Upper lobe of right lung (tissue), 1 donor: ENCODE measurements at places on chromosomes 12 and 14. TPM values are rescaled to one million over a fixed set of nuclear protein-coding genes. Genes with fewer than 3 reads are reported as not detected.

- no peak for DNase-seq
Observed at GRCh38 chr14:79487632-79488031, 723.7 kb downstream of the DIO2 start.

DNA sequence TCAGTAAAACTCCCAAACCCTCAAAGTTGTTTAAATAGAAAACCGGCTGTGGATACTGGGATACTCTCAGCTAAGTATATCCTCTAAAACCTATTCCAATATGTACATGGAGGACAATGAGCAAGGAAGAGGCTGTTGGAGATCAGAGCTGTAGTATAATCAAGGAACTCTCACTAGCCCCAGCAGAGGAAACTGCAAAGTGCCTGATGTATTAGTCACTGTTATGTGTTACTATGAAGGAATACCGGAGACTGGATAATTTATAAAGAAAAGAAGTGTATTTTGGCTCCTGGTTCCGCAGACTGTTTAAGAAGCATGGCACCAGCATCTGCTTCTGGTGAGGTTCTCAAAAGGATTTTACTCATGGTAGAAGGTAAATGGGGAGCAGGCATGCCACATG, 65.6 kb upstream of the RPL10L start:
- no peak for DNase-seq

Gene PRKAB1
- 54.7 TPM for total RNA-seq

GRCh38 chr12:76113800-76114757, 29.6 kb upstream of the NAP1L1 start:
- DNase-seq, result no peak

Gene ARHGEF40
- total RNA-seq, result 39.2 TPM

Gene RNU4-1
- total RNA-seq, result 2,477 TPM

Gene SRGAP1
- 11.4 TPM for total RNA-seq

DNA sequence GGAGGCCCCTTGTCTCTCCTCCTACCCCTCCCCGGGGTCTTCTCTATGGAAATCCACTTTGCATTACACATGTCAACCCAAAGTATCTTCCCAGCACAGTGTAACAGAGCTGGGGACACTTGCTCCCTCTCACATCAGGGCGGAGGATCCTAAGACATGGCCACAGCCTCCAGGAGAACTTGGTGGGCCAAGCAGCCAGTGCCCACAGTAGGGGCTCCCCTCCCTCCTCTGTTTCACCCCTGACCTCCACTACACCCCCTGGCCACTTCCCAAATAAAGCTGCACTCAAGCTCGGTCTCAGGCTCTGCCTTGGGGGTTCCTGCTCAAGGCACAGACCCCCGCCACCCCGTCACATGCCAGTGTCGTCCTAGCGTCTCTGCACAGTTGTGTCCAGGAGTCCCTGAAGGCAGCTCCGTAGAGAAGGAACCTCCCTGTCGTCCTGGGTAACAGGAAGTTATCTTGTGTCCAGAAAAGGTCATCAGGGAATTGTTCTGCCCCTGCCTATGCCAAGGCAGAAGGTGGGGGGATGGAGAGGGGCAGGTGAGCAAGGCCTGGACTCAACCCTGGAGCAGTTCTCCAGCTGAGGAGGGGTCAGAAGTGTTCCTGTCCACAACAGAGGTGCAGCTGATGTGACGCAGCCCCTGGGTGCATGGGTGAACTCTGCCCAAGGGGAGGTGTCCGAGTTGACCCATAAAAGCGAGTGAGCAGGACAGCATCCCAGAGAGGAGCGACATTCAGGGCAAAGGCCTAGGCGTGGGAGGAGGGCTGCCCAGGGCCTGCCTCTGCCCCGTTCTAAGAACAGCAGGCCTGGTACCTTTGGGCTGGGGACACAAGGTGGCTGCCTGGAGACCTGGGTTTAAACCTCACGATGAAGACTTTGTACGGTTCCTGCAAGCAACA, 25.5 kb downstream of the DIO3 start:
- peak; percentile 48 for DNase-seq

GRCh38 chr14:105069522-105069870, 4.3 kb upstream of the GPR132 start:
- DNase-seq, result no peak

Gene SLC15A4
- 31.3 TPM for total RNA-seq

Gene CD163L1
- total RNA-seq, result 6.1 TPM

DNA sequence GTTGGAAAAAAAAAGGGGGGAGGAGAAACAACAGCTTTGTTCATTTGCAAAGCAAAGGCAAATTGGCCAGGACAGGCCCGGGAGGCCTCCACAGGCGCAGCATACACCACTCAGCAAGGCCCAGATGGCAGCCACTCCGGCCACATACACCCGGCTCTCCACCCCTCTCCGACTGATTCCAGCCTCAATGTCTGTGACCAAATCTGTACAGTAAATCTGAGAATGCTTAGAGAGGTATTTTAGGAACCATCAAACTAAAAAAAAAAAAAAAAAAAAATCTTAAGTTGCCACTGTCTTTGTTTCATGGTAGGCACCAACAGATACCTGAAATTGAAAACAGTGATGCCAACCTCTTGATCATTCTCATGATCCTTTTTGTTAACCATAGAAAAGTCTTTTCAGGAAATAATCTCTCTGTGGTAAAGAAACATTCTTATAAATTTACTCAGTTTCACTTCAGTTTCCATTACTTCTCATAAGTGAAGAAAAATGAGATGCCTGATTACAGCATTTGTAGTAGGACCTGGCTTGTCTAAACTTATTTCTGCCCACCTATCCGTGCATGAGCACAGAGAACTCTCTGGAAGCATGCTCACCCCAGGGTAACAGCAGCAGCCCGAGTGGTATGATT, 20.2 kb downstream of the VPS37B start:
- no peak for DNase-seq

DNA sequence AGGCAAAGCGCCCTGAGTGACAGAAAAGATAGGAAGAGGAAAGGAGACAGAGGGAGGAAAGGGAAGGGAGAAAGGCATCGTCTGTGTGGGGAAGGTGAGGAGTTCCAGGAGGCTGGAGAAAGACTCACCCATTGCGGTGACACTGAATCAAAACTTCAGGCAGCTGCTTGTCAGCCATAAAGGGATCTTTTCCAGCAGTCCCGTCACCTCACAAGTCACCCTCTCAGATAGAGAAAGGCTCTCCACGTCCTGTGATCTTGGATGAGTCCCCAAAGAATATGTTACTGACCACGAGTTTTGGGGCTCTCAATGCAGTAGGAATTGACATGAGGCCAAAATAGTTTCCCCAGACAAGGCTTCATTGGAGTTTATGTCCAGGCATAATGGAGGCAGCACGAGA, 9.8 kb upstream of the GMFB start:
- no peak for DNase-seq

Gene CLEC2A
- not detected for total RNA-seq

DNA sequence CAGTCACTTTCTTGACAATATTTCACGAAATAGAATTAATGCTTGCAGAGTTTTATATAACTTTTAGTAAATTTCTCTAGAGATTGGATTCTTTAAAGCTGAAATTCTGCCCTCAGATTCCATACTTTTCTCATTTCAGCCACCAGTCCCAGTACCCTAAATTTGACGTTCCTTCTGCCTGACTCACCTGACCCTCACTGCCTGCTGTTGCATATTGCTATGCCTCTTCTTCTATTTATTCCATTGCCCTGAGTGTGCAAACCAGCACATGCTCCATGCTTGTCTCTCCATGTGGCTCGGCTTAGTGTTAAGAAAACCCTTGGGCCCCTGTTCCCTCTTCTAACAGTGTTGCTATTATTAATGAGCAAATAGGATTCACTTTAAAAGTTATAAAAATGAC, 533.3 kb downstream of the LRFN5 start:
- no peak for DNase-seq

GRCh38 chr12:90331821-90332220, 623.2 kb downstream of the CCER1 start:
- no peak for DNase-seq

Gene SOX5
- total RNA-seq, result 20.1 TPM

GRCh38 chr14:70754991-70755390, 54.3 kb downstream of the MAP3K9 start:
- peak; percentile 82 for DNase-seq

DNA sequence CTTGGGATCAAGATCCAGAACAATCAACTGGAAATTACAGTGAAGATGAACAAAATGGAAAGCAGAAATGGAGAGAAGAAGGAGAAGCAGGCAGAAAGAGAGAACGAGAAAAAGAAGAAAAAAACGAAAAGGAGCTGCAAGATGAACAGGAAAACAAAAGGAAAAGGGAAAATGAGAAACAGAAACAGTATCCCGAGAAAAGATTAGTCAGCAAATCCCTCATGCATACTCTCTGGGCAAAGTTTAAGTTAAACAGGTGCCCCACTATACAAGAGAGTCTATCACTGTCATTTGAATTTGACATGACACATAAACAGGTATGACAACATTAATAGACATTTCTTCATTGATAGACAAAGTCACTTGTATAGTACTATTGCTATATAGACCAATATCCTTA, 5.0 kb downstream of the NANOGNB start:
- no peak for DNase-seq

- DNase-seq, result no peak
Observed at GRCh38 chr14:104777808-104778249, 17.7 kb downstream of the AKT1 start.

Gene FAM90A1
- 0.43 TPM for total RNA-seq

DNA sequence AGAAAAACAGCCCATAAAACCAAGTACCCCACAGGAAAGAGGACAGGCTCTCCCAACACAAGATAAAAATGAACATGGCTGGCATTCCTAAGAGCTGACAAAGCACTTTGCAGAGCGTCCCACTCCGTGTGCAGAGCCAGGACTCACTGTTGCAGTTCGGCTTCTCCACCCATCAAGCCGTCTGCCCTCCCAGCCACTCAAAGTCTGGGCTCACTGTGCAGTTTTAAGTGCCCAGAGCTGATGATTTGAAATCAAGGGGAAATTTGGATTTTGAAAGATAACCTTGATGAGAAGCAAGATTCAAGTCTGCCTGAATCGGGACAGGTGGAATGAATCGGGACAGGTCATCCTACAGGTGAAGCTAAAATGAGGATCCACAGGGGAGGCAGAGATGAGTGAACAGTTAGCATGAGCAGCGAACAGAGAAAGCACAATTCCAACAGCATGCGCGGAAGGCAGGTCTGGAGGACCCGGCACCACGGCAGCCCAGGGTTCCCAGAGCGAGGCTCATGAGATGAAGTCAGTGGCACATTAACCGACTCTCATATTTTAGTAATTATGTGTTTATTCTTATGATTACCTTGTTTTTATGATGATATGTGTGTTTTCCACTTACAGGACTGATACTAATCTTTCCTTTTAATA, 39.8 kb upstream of the GPR68 start:
- no peak for DNase-seq

DNA sequence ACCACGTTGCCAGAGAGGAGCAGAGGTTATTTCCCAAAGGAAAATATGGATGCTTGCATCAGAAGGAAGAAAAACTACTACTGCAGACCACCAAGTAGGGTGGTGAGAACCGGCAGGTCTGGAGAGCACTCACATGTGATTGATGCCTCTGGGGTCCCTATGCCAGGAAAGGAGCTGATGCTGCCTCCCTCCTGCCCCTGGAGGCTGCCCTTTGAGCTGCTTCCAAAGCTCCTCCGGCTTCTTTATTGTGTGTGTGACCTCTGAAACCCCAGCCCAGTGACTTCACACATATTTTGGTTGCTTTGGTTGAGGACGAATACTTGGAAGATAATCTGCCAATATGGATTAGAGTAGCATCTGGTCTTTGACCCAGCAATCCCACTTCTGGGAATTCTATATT, 133.4 kb downstream of the AACS start:
- DNase-seq, result no peak

- no peak for DNase-seq
Observed at GRCh38 chr12:106301241-106301610, 1.3 kb upstream of the TCP11L2 start.

- no peak for DNase-seq
Observed at GRCh38 chr12:58583940-58584339, 336.4 kb downstream of the LRIG3 start.

- DNase-seq, result no peak
Observed at GRCh38 chr14:72663956-72664650, 229.8 kb downstream of the DPF3 start.

Gene NCKAP5L
- total RNA-seq, result 23.2 TPM

Gene DICER1
- total RNA-seq, result 71.1 TPM

Gene KRT2
- not detected for total RNA-seq

Gene HOXC4
- 0.61 TPM for total RNA-seq

GRCh38 chr14:86625637-86626036, 1095.7 kb downstream of the FLRT2 start:
- no peak for DNase-seq

- no peak for DNase-seq
Observed at GRCh38 chr14:81414123-81414522, 14.0 kb upstream of the STON2 start.

Gene CACNA1C
- total RNA-seq, result 15.6 TPM

Gene FGF6
- total RNA-seq, result not detected

Gene CHST11
- total RNA-seq, result 56.6 TPM

DNA sequence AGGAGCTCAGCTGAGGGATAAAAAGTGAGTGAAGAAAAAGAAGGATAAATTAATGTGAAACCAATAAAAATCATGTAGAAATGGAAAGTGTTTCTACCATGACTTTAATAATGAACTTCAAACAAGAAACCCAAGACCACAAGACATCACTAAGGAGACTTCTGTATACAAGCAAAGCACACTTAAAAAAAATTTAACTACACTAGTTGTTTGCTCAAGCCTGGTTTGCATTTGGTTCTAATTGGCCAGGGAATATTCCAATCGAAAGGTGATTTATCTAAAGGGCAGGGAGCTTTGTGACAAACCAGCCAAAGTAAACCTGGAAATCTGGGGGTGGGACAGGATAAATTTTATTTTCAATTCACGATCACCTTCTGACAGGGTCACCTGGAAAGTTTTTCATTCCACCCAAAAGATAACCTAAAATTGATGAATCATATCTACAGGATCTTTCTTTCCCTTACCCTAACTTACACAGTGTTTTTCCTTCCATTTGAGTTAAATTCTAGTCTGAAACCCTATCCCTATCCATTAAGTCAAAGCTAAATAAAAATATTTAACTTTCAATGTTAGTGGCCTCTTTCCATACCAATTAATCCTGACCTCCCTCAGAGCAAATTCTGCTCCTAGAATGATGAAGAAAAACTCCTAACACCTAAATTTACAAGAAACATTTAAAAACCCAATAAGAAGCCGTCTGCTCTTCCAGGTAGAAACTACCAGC, 2.6 kb downstream of the EGLN3 start:
- no peak for DNase-seq

Gene MTA1
- total RNA-seq, result 74.8 TPM

GRCh38 chr12:128531170-128531569, 264.2 kb downstream of the TMEM132C start:
- no peak for DNase-seq

Gene HCFC2
- total RNA-seq, result 19.4 TPM

Gene TSHR
- total RNA-seq, result not detected

Gene SLC25A21
- total RNA-seq, result 0.35 TPM

Gene MYO1H
- total RNA-seq, result 0.64 TPM

DNA sequence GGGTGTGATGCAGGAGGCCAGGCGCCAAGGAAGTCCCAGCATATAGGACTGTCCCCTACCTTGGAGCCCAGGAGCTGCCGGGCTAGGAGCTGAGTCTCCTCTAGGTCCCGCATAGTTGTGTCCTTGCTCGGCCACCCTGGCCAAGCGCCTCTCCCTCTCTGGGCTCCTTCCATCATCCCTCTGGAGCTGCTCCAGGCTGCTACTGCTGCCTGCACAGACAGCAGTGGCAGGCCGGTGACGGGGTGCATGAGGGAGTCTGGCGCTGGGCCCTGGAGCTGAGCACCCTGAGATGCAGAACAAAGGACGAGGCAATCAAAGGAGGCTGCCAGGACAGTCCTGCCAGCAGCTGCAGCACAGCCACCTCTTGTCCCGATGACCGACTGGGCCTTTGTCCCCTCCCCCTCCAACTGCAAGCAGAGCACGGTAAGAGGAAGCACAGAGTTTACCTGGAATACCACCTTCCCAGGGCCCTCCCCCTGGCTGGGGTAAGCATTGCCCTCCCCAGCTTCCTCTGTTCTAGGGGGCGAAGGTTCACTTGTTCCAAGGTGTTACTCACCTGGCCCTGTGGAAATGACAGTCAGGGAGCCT, 10.4 kb downstream of the DTX1 start:
- DNase-seq, result no peak
